ENCODE measurements at places on chromosomes 3 and 15. TPM values are rescaled to one million over a fixed set of nuclear protein-coding genes. Genes with fewer than 3 reads are reported as not detected.

LRRC2 gene
- 1.9 TPM for total RNA-seq

CCDC54 gene
- 0.18 TPM for total RNA-seq

ROBO2 gene
- total RNA-seq, result 47.7 TPM

ALDH1L1 gene
- total RNA-seq, result 0.32 TPM

MYL3 gene
- not detected for total RNA-seq

CCDC33 gene
- 0.84 TPM for total RNA-seq

SNX22 gene
- 3.6 TPM for total RNA-seq

STRC gene
- 2.0 TPM for total RNA-seq

SHQ1 gene
- 7.8 TPM for total RNA-seq

CATSPER2 gene
- total RNA-seq, result 5.3 TPM

GCNT3 gene
- 1.5 TPM for total RNA-seq

GP5 gene
- total RNA-seq, result 0.40 TPM

Data from motor neuron (in vitro differentiated cells).